ENCODE measurements at places on chromosomes 5 and 9.

DNA sequence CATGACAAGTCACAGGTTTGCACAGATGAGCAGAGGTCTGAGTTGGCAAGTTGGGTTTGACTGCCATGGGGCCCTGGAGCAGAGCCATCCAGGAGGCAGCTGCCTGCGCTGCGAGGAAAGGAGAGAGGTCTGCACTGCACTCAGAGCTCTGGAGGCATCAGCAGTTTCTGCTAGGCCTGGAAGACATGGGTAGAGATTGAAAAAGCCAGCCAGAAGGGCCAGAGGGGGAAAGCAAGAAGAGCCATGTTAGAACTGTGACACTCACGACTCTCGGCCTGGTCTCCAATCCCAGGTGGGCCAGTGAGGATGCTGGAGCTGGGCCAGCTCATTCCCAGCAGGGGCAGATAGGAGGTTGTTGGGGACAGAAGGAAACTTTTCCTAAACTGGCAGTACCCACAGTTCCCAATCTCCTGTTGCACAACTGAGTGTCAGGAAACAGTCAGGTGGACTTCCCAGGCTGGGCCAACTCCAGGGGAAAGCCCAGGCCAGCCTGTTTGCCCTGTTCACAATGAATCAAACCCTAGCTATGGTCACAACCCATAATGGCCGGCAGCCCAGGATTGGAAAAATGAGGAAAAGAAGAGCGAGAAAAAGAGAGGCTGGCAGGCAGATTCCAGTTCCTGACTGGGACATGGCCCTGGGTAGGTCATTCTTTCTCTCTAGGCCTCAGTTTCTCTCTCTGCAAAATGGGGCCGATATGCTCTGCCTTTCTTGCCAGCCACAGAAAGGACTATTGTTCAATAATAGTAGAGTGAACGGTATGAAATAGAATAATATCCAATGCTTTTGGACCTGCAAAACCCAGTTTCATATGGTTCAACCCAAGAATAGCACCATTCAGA is 7.8 kb upstream of the ORM1 start:
- no peak for DNase-seq

DNA sequence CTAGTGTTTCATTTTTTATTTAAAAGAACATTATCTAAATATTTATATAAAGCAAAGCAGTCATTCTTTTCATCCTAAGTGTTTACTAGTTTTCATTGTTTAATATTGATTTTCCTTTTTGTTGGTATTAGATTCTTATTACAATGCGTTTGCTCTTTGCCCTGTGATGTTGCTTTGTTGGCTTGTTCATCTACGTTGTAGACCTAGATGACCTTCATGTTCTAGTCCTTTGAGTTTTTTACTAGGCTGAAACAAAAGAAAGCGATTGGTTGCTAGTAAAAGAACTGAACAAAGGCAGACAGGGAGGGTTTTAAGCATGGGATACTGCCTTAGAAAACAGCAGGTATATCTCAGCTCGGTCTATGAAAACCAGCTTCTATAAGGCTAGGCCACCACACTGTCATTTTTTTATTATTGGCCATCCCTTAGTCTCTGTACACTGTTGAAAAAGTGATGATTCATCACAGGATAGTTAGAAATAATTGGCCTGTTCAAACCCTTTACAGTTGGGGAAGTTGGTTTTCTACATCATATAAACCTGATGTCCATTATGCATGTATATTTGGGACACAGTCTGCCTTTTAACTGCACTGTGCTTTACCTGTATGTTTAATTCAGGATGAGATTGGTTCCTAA is 119.0 kb downstream of the ZCCHC7 start:
- DNase-seq, result no peak

GRCh38 chr5:155101697-155102096 is 88.1 kb downstream of the KIF4B start:
- DNase-seq, result no peak

- no peak for DNase-seq
Measured at GRCh38 chr5:65329266-65329665, 152.5 kb downstream of the ADAMTS6 start.

DNA sequence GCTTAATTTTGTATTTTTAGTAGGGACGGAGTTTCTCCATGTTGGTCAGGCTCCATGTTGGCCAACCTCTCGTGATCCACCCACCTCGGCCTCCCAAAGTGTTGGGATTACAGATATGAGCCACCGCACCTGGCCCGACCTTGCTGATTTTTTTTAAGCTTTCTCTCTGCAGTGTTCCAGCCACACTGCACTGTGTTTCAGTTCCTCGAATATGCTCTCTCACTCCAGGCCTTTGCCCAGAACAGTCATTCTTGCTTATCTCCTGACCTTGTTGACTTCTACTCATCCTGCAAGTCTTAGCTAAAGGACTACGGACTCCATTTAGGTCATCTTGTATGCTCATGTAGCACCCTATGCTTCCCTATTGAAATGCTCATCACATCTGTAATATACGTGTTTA is 3.3 kb downstream of the SNAPC3 start:
- no peak for DNase-seq

DNA sequence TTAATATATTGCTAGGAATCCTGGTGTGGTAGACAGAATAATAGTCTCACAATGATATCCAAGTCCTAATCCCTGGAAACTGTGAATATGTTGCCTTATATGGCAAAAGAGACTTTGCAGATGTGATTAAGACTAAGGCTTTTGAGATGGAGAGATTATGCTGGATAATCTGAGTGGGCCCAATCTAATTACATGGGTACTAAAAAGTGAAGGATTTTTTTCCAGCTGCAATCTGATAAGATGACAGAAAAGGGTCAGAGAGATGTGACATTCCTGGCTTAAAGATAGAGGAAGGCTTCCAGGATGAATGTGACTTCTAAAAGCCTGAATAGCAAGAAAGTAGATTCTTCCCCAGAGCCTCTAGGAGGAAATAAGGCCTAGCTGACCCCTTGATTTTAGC is 80.7 kb upstream of the MPDZ start:
- no peak for DNase-seq

DNA sequence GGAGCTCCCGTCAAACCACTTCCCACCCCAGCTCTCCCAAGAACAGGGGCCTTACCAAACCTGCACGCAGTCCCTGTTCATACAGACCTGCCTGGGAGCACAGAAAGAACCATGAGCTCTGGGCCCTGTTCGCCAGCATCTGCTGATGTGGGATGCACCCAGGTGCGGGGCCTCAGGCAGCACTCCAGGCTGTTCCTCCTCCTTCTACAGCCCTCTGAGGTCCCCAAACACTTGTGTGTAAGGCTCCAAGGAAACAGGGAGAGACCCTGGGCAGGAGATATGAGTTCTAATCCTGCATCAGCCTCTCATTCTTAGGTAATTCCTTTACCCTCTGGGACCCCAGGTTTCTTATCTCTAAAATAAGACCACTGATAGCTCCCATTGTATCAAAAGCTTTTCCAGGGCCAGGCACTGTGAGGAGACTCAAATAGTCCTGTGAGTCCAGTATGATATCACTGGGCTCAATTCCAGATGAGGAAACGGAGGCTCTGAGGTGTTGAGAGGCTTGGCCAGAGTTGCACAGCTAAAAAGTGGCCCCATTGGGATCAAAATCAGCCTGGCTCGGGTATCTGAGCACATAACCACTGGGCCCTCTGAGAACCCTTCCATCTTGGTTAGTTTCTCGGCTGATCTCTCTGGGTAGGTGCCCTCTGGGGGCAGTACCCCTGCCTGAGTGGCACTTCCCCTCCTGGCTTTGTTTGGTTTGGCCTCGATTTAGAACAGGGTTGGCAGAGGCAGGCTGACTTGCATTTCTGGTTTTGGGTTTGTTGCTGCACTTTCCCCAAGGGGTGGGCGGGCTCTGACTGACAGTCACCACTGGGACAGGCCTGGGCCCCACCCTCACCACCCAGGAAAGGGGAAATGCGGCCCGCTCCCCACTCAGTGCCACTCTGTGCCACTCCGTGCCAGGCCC is 116.8 kb downstream of the RGS3 start:
- peak; percentile 89 for DNase-seq

DNA sequence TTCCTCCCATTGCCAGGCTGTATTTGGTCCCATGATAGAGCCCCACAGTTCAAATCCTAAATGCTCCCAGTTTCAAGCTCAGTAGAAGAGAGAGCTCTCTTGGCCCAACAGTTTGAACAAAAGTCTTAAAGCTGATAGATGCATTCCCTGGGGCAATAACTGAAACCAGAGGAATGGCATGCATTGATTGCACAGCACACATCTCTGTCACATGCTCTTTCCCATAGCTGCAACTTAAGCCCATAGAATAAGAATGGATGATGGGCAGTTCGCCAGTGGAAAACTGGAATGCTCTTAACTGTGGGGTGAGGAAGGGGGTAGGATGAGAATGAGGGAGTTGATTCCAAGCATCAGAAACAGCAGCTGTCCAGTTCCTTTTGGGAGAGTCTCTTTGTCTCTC is 1942.4 kb upstream of the WWC1 start:
- no peak for DNase-seq

DNA sequence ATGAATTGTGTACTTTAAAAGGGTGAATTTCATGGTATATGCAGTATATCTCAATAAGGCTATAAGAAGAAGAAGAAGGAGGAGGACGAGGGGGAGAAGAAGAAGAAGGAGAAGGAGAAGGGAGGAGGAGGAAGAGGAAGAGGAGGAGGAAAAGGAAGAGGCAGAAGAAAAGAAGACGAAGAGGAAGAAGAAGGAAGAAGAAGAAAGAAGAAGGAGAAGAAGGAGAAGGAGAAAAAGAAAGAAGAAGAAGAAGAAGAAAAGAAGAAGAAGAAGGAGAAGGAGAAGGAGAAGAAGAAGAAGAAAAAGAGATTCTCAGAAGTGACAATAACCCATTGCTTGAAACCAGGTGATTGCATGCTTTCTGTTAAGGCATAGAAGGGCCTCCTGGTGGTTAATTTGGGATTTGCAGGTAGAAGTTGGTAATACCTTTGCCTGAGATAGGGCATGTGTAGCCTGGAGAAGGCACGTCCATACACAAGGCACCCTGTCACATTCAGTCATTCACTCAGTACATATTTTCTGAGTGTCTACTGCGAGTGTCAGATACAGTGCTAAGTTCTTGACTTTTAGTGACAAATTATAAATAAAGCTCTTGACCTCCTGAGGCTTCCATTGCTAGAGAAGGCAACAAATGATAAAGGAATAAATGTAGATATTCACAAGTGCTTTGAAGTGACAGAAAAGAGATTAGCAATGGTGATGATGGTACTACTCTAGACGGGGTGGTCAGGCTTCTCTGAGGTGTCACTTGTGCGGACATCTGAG is 231.3 kb downstream of the NPR3 start:
- DNase-seq, result peak; percentile 84

DNA sequence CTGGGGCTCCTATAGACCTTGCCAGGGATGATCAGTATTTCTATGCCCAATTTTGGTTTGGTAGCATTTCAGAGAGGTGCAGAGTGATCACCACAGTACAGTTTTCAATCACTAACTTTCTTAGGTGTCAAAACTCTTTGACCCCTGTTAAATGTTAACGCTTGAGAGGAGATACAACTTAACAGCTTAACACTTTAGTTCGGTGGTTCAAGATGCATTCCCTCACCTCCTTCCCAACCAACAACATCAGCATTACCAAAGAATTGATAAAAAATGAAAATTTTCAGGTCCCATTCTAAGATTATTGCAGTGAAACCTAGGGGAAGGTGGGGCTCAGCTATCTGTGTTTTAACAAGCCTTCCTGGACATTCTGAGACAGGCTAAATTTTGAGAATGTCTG is 16.2 kb downstream of the ALDH1A1 start:
- no peak for DNase-seq

- no peak for DNase-seq
Measured at GRCh38 chr9:117076571-117077290, 338.1 kb downstream of the ASTN2 start.

DNA sequence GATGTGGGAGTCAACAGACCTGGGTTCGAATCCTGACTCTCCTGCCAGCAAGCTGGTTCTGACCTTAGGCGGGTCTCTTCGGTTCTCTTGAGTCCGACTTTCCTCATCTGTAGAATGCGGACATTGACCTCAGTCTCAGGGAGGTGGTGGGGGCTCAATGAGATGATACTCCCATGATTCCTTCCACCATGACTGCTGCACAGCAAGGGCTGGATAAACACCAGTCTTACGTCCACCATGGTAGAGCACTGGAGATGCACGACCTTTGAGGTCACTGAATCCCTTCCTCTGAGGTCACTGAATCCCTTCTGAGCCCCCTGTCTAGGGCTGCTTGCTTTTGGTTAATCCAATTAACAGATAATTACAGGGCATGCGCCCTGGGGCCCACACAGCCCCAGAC is 12.5 kb upstream of the SMIM23 start:
- DNase-seq, result no peak

- no peak for DNase-seq
Measured at GRCh38 chr5:58072300-58072965, 387.5 kb downstream of the PLK2 start.

GRCh38 chr5:143281226-143281625 is 122.3 kb downstream of the NR3C1 start:
- no peak for DNase-seq

- no peak for DNase-seq
Measured at GRCh38 chr5:143701493-143701892, 110.5 kb upstream of the HMHB1 start.

- no peak for DNase-seq
Measured at GRCh38 chr5:142803428-142804125, 33.4 kb downstream of the ARHGAP26 start.

DNA sequence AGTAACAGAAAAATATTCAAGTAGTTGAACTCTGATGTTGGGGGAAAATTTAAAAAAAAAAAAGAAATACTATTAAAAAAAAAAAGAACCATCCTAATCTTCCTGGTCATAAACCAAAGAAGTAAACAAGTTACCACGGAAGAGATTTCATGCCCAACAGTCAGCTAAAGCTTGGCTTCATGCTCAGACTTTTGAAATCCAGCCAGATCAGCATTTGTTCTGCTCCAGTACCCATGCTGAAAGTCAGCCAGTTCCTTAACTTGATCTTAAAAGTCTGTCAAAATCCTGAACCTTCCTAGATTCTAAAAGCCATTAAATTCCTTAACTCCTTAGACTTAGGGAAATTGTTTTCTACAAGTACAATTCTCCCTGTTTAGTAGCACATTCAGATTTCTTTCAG is 908.7 kb upstream of the CDH9 start:
- peak; percentile 40 for DNase-seq

GRCh38 chr9:68522954-68523353 is 17.7 kb downstream of the TMEM252 start:
- no peak for DNase-seq

GRCh38 chr5:147453875-147454814 is 55.7 kb downstream of the DPYSL3 start:
- DNase-seq, result peak; percentile 71

GRCh38 chr5:94613583-94613982 is 4.8 kb downstream of the KIAA0825 start:
- peak; percentile 16 for DNase-seq

DNA sequence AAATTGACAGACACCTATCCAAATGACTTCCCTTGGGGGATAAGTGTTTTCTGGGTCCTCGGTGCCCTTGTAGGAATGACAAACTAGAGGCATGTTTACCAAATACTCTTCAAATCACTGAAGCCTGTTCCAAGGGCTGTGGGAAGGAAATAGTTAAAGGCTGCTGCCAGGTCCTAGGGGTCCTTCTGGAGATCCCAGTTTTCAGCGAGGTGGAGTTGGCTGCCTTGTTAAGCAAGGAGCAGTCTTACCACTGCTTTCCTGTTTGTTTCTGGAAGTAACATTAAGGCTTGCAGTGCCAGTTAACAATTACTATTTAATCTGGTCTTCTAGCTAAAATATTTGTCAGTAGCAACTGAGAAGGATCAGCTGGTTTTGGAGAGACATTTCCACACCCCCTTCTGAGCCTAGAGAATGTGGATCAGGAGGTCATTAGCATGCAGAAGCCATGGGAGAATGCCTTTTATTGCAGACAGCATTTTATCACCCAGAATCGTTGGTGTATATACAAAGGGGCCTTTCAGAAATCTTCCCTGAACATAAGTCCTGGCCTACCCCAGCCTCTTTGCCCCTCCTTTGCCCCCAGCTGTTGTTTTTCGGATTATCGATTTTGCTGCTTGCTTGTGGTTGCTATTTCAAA is 238.8 kb downstream of the DMAC1 start:
- no peak for DNase-seq
